Calu3 (cell line): ENCODE measurements at places on chromosomes 6 and 20. TPM values are rescaled to one million over a fixed set of nuclear protein-coding genes. Genes with fewer than 3 reads are reported as not detected.

GRCh38 chr6:115885636-115886366 is 174.9 kb downstream of the FRK start:
- DNase-seq, result no peak

DNA sequence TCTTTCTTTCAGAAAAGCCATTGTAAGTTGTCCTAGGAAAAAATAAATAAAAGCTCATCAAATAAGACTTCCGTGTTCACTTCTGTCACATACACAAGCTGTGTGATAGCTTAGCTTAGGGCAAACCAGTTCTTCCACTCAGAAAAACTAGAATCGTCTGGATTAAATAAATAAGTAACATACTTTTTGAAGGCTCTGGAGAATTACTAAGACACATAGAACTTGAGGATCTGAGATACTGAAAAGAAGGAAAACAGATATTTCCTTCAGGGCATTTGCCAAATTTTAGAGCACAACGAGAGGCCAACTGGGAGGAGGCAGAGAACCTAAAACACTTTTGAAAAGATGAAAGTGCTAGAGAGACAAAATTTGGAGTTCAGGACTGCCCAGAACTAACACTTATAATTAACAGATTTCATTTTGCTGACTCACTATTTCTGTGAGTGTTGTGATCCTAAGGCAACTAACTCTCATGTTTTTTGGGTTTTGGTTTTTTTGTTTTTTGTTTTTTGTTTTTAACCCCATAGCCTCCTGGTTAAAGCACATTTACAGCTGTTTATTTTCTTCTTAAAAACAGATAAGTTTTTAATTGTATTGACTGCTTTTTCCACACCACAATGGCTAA is 38.7 kb upstream of the THEMIS start:
- no peak for DNase-seq

ZC2HC1B gene
- total RNA-seq, result not detected in 2 replicates

- no peak for DNase-seq
These were observed 27.2 kb downstream of the MCUR1 start for GRCh38 chr6:13787137-13787536.

- DNase-seq, result no peak
These were observed 15.1 kb upstream of the SYNJ2 start for GRCh38 chr6:157966589-157966977.

LY6G5C gene
- total RNA-seq, result 4.9 and 5.4 TPM in 2 replicates

GJA1 gene
- 147 and 211 TPM in 2 replicates for total RNA-seq

CDSN gene
- total RNA-seq, result 0.35 and 0.42 TPM in 2 replicates

DNA sequence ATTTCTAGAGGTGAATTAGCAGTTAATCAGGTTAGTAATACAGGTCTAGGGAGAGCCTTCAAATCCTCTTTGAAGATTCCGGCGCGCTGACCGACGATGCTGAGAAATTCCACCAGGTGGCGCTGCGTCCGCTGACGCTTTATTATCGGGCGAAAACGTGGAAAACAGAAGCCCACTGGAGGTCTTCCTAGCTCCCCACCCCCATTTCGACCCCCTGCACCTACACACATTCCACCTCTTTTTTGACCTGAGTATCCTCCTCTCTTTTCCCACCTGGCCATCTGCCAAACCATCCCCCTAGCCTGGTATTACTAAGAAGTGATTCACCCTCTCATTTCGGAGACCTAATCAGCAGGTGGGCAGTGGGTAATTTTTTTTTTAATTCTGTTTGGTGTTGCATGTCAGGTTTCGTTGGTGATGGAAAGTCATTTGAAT is 65.4 kb upstream of the RIN2 start:
- peak; percentile 28 for DNase-seq

TBCC gene
- total RNA-seq, result 36.2 and 42.7 TPM in 2 replicates

C20orf202 gene
- 0.22 TPM in 1 of 2 replicates, not detected in the other for total RNA-seq

PROKR2 gene
- total RNA-seq, result not detected in 2 replicates

TRIM15 gene
- 11.8 and 13.5 TPM in 2 replicates for total RNA-seq

LPA gene
- not detected in 2 replicates for total RNA-seq

DCBLD1 gene
- total RNA-seq, result 22.3 and 28.2 TPM in 2 replicates

GRCh38 chr20:54608039-54608745 is 132.8 kb downstream of the DOK5 start:
- DNase-seq, result no peak

DNA sequence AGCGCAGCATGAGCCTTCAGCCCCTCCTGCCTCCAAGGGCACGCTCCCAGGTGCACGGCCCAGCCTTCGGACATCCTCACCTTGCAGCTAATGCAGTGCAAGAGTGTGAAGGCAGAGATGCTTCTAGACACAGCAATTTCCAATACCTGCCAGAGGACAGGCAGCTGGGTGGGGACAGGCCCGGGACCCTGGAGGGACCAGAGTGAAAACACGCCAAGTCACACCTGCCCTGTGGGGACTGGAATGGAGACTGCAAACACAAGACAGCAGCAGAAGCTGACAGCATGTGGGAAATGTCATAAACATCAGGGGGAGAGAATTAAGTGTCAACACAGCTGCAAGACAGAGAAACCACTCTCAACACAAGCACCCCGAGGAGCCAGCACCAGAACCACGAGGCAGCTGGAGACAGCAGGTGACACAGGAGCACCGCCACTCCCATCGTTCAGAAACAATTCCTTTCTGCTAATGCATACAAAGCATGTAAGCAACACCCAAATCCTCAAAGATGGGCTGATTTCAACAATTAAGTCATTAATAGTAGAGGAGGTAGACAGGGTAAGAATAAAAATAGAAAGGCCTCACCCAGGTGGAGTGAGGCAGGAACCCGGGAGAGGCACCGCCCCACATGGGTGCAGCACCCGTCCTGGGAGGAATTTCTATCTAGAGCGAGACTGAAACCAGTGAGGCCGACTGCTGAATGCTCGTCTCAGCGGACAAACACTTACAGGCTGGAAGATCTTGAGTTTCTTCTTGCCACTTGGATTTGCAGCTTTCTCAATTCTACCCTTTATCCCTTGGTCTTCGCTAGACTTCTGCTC is 17.1 kb downstream of the DIDO1 start:
- DNase-seq, result no peak

DNA sequence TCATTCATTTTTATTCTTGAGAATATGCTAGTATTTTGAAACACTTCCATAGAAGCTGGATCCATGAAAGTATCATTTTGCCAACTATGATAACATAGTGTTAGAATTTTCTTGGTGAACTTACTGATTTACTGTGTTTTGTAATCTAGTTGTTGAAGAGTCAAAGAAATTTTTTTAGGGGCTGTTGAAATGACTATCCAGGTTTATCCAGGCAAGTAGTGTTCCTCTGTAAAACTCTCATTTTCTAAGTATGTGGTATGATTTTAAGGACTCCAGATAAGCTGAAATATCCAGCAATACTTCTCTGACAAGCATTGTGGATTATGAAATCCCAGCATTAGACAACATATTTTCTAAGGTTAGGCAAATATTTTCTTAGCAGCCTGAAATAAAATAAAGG is 95.9 kb downstream of the GRIK2 start:
- no peak for DNase-seq

GRCh38 chr6:107108201-107108890 is 7.0 kb downstream of the BEND3 start:
- no peak for DNase-seq

UBE2V1 gene
- 212 TPM in 2 replicates for total RNA-seq

GRCh38 chr6:43984442-43985321 is 142.6 kb downstream of the MRPL14 start:
- no peak for DNase-seq

DNA sequence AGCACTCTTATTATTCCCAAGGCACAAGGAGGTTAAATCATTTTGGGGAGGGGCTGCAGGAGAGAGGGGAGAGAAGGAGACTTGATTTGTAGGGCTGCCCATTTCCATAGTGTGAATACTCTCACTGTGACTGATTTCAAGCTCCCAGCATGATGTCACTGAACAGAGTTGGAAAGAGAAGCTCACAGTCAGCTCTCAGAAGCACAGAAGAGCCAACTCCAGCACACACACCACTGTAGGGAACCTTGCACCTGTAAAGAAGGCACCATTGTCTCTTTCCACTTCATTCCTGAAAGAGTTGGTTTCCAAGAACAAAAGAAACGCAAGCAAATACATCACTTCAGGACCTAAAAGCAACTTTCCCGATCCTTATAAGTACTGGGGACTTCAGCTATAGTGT is 12.7 kb upstream of the STK35 start:
- no peak for DNase-seq

DNA sequence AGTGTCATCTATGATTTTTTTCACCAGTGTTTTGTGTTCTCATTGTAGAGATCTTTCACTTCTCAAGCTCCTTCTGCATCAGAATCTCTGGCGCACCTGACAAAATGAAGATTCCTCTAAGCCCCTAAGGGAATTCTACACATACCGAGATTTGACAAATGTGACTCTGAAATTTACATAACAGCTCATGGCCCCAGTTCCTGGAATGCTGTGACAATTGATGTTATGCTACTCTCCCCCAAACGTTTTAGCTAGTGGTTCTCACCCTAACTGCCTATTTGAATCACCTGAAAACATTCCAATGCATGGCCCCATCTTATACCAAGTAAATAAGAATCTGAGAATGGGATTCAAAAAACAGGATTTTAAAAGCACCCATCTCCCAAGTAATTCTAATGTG is 162.1 kb upstream of the FKBP1C start:
- DNase-seq, result no peak

DNA sequence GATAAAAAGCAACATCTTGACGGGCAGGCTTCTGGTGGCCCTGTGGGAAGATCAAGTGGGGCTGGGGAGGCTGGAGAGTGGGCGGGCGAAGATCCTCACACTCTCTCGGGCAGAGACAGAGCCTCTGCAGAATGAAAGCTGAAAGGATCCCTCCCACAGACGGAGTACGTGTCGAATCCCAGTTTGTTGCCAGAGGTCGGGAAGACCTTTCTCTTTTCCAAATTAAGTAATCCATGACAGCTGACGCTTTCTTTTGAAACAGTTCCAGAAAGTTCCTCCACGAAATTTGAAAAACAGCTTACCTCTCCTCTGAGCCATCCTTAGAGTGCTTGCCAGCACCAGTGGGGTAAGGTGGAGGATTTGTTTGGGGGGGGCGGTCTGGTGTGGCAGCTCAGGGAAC is 155.6 kb upstream of the SMLR1 start:
- no peak for DNase-seq

GRCh38 chr20:56249244-56249955 is 868 bp downstream of the MC3R start:
- DNase-seq, result peak; percentile 4

GRCh38 chr20:45036044-45036755 is 64.7 kb downstream of the KCNS1 start:
- peak; percentile 45 for DNase-seq

- DNase-seq, result no peak
These were observed 708.4 kb downstream of the CD109 start for GRCh38 chr6:74404366-74404765.
